Right ventricle myocardium inferior (tissue), 1 donor: ENCODE measurements at places on chromosomes 12 and 14. TPM values are rescaled to one million over a fixed set of nuclear protein-coding genes. Genes with fewer than 3 reads are reported as not detected.

GRCh38 chr12:43305065-43305464 is 246.9 kb downstream of the ADAMTS20 start:
- no peak for DNase-seq

DNA sequence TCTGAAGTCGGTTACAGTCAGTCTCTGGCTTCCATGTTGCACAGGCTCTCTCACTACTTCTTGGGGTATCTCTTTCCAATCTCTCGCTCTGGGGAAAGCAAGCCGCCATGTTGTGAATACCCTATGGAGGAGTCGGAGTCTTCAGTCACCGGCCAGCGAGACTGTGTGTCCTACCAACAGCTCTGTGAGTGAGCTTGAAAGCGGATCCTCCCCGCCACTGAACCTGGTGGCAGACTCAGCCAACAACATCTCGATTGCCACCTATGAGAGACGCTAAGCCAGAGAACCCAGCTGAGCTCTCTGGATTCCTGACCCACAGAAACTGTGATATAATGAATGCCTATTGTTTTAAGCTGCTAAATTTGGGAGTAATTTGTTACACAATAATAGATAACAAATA is 51.5 kb downstream of the SLC15A4 start:
- no peak for DNase-seq

DNA sequence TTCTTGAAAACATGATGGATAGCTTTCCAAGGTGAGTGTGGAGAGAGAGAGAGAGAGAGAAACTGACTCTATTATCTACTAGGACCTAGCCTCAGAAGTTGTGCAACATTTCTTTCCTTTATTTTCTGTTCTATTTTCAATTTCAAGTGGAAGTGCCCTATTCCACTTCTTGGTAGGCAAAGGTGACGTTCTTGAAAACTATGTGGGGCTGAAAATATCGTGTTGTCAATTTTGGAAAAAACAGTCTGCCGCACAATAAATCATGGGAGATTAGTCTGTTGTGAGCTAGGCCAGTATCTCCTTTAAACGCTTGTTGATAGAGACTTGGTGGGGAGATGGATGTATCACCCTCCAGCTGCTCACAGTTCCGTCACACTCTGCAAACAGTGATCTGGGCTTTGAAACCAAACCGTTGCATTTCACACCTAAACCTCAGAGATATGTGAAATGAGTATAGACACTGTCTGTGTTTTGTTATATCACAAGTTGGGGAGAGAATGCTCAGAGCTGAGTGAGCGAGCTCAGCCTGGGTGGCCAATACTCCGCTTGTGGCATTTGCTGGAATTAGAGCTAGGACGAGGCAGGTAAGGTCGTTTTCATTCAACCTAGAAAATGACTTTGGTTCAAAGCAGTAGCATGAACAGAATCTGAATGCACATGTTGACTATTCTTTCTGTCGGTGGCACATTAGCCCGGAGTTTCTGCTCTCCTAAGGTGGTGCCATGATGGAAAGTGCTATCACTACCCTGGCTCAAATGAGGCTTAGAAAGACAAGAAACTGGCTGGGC is 75.1 kb upstream of the ST8SIA1 start:
- no peak for DNase-seq

GRCh38 chr14:96626916-96627315 is 124.7 kb downstream of the PAPOLA start:
- no peak for DNase-seq

DNA sequence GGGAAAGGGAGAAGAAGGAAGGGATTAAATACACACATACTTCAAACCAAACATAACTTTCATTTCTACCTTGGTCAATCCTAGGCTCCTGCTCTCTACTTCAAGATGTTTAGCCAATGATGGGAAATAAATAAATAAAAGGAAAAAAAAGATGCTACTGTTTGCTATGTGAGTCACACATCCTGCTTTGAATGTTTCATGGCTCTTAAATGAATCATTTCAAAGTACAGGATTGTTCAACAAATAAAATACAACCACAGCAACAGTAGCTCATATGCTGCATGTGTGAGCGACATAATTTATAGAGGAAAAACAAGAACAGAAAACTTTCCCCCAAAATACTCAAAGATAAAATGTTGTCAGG is 54.3 kb upstream of the NPFF start:
- DNase-seq = no peak

The CLEC4D gene
- 0.11 TPM for total RNA-seq
